ENCODE measurements at places on chromosomes 3 and 15. TPM values are rescaled to one million over a fixed set of nuclear protein-coding genes. Genes with fewer than 3 reads are reported as not detected.

Gene MAPKAPK3
- total RNA-seq = 23.7 TPM

Gene KPNA4
- 17.6 TPM for total RNA-seq

Gene TIGIT
- total RNA-seq = not detected

Gene SPATA12
- not detected for total RNA-seq

Gene IMPG2
- total RNA-seq = 0.11 TPM

Gene GOLGA8G
- total RNA-seq = not detected

Gene YEATS2
- 29.2 TPM for total RNA-seq

DNA sequence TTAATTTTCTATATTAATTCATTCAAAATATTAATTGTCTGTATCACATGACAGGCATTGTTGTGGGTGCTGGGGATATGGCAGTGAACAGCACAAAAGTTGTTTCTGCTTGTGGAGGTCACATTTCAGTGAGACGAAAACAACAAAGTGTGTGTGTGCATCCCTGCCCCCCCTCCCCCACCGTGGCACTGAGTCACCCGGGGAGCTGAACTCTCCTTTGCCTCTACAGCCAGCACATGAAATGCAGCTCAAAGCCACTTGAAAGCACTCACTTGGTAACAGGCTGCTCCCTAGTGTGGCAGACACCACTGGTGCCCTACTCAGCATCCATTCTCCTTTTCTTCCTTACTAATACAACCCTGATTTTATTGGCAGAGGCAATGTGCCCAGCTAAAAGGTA lies 16.9 kb upstream of the SCAMP5 start:
- no peak for DNase-seq

DNA sequence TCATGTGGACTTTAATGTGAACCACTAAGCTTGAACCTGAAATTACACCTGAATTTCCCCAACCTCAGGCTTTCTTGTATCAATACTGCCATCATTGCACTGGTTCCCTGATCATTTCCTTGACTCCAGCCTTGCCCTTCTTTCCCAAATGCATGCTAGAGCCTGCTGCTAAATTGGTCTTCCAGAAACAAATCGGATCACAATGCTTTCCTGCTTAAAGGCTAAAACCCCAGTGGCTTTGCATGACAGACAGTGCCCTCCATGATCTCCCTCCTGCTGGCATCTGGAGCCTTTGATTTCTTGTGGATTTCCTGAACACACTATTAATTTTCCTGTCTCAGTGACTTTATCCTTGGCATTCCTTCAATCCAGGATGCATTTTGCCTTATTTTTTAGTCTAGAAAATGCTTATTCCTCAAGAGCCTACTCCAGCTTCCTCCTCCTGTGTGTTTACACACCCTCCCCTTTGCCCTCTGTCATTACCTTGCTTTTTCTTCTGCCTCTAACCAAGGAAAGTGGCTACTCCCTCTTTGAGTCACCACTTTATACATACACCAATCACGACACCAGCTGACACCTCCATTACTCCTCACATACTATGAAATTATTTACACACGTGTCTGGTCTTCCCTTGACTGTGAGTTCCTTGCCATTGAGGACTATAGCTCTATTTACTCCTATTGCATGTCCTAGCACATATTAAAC lies 214.6 kb downstream of the KCNAB1 start:
- DNase-seq = no peak

Data from ascending aorta (tissue), 2 donors.